Nucleus accumbens (tissue), 56 donors: ENCODE measurements at places on chromosomes 6 and 20.

DNA sequence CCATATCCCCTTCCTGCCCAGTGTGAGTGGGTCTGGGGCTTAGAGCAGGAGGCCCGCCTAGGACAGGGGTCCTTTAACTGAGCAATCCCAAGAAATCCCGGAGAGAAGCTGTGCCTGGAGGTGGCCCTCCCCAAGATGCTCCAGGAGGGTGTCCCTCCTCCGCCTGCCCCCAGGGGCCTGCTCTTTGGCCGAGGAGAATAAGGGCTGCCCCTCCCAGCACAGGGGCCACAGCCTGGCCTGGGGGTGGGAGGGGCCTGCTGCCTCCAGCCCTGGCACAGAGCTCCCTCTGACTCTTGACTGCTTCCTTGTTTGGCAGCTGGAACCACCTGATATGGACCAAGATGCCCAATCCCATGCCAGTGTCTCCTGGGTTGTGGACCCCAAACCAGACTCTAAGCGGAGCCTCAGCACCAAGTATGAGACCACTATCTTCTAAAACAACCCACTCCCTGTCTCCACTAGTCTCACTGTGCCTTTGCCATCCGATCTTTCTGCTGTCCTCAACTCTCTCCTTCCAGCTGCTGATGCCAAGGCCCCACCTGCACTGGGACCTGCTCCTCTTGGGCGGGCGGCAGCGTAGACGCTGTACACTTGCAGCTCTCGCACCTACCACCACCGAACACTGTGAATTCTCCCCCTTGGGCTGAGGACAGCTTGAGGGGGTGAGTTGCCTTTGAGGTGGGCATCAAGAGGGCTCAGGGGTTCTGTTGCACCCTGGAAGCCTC lies 54.3 kb downstream of the TCP11 start:
- DNase-seq = no peak

DNA sequence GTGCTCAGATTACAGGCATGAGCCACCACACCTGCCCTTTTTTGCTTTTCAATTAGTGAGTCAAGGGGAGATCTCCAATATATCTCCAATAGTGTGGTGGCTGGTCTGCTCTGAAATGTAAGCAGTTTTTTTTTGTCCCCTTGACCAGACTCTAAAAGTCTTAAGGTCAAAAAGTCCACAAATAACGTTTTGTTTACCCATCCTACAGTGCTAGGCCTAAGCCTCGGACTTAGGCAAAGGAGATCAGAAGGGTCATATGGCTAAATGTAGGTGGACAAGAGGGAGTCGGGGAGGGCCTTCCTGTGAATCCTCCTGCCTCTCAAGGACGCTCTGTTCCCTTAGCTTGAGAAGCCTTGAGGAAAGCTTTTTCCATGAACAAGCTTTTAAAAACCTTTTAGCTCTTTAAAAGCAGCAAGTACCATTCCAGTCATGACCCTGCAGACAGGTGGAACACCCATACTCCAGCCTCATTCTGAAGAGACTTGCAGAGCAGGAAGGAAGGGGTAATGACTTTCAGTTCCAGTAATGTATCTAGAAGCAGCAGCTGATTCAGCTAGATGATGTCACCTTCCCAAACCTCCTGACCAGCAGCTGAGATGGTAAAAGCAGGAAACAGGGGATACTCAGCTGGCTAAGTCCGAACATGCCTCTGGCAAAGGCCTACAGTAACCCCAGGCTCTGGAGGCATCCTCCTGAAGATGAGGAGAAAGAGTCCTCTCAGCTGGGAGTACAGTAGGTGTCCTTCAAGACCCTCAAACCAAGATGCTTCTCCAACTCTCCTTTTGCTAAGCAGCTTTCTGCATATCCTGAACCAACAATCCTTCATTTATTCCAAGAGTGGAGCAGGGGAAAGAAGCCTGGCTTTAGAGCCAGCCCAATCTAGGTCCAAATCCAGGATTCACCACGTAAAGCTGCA lies 23.6 kb downstream of the BCL2L1 start:
- DNase-seq = no peak

- no peak for DNase-seq
These were observed 67.2 kb upstream of the PTGIS start for GRCh38 chr20:49635166-49635565.

GRCh38 chr6:6001443-6001842 lies 5.3 kb downstream of the NRN1 start:
- DNase-seq = no peak

GRCh38 chr20:2305946-2306345 lies 10.1 kb downstream of the TGM3 start:
- no peak for DNase-seq

DNA sequence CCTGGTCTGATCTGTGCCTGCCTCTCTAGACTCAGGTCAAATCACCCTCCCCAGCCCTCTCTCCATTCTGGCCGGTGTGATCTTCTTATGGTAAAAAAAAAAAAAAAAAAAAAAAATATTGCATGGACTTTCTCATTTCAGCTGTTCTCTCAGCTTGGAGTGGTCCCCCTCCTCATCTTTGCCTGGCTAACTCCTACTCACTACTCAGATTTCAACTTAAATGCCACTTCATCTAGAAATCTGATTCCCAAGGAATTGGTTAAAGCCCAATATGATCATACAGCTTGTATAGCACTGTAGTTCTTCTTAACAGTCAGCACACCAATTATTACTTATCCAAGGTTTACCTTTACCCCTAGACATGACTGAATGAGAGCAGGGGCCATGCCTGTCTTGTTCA lies 105.9 kb upstream of the CARMIL1 start:
- no peak for DNase-seq

- no peak for DNase-seq
These were observed 104.7 kb downstream of the JARID2 start for GRCh38 chr6:15350386-15351083.

DNA sequence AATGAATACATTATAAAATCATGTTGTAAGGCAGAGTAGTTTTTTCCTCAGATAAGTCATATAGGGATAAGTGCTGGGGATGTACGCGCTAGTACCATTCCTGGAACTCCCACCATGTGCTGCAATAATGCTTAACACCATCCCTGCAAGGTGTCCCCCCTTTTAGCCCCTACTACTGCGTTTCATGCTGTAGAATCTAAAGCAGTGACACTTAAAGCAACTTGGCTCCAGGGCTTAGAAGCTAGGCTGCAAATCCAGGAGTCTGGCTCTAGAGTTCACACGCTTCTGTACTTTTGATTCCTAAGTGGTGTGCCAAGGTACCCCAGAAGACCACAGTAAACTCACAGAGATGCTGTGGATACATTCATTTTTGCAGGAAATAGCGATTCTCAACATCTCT lies 183.1 kb downstream of the DOK5 start:
- DNase-seq = no peak

DNA sequence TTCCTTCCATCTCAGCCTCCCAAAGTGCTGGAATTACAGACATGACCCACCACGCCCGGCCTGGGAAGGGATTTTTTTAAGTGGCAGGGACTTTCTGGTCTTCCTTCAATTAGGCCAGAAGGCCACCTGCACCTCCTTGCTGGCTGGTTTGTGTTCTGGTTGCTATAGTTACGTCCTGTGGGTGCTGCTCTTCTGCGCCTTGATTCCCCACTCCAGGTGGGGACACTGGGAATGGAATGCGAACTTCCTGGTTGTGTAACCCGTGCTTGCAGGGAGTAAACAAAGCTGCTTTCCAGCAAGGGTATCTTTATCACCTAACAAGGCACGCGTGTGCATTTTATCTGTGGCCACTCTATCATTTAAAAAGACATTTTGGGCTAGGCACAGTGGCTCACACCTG lies 117.7 kb downstream of the PLEKHG1 start:
- DNase-seq = no peak

GRCh38 chr6:81999826-82000225 lies 247.3 kb upstream of the TENT5A start:
- DNase-seq = no peak

GRCh38 chr6:166673309-166673708 lies 46.3 kb upstream of the RPS6KA2 start:
- DNase-seq = no peak
